Dermis blood vessel endothelial cell (primary cell): ENCODE measurements at places on chromosomes 12 and 14. TPM values are rescaled to one million over a fixed set of nuclear protein-coding genes. Genes with fewer than 3 reads are reported as not detected.

Gene CACNA1C
- 0.14 and 1.5 TPM in 2 replicates for total RNA-seq

Gene TAS2R13
- total RNA-seq: 0.84 and 1.0 TPM in 2 replicates

Gene TTC6
- total RNA-seq: not detected in 2 replicates

Gene KRT80
- total RNA-seq: 0.17 and 1.2 TPM in 2 replicates

Gene CDH24
- 7.5 and 16.3 TPM in 2 replicates for total RNA-seq

Gene DNAI7
- total RNA-seq: 0.28 TPM in 1 of 2 replicates, not detected in the other

Gene BLTP3B
- total RNA-seq: 16.2 and 18.1 TPM in 2 replicates

Gene EIF2S3B
- 1.0 and 1.2 TPM in 2 replicates for total RNA-seq

Gene A2M
- 14.0 and 180 TPM in 2 replicates for total RNA-seq

Gene DDX11
- 19.7 and 27.8 TPM in 2 replicates for total RNA-seq

Gene C12orf56
- under 0.01 and 0.05 TPM in 2 replicates for total RNA-seq

DNA sequence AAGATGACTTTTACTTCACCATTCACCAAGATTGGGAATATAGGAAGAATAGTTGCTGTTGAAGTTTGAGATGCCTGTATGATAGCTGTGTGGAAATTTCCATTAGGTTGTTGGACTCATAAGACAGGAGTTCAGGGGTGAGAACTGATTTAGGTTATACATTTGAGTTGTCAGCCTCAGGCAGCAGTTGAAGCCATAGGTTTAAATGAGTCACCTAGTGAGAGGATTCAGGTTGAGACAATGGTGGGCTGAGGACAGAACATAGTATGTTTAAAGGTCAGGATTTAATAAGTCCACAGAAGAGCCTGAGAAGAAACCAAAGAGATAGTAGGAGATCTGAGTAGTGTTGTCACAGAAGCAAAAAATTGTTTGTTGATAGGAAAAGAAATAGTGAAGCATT lies 63.6 kb upstream of the MON2 start:
- DNase-seq: no peak

GRCh38 chr12:5026342-5026938 lies 17.2 kb upstream of the KCNA5 start:
- DNase-seq: no peak

DNA sequence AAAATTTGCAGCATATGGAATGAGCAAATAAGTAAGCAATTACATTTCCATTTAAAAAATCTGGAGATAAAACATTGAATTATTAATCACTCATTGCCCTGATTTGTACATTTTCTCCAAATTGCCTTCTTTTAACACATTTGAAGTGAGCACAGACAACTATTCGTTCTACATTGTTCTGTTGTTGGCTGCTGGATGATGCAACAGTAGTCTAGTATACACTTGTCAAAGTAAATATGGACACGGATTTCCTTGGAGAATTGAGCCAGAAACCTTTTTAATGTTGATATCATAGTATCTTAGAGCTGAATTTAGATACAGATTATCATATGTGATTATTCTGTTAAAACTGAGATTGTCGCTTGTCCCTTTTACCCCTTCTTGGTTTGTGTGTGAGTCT lies 188.2 kb downstream of the FUT8 start:
- DNase-seq: no peak

GRCh38 chr12:106301241-106301610 lies 1.3 kb upstream of the TCP11L2 start:
- DNase-seq: peak; percentile 19

DNA sequence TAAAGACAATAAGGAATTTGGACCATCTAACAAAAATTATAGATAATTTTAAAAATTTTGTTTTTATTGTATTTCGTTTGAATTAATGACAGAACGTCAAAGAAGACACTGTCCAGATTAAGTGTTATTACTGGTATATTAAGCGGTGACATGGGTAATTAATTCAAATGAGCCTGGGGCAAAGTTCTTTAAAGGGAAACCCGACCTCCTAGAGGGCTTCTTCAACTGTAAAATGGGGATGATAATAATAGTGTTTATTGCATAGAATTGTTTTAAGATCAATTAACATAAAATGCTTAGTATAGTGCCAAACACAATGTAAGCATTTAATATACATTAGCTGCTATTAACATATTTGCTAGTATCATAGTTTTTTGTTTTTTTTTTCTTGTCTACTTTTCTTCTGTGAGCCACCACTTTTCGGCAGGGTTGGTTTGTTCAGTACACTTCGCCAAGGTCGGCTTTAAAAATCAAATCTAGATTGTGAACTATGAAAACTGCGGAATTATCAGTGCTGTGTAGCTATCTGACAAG lies 514 bp upstream of the LARP4 start:
- no peak for DNase-seq

- no peak for DNase-seq
Measured at GRCh38 chr14:80933282-80933681, 8.3 kb downstream of the CEP128 start.

GRCh38 chr12:77072833-77073495 lies 7.6 kb upstream of the E2F7 start:
- no peak for DNase-seq

- DNase-seq: peak; percentile 45
Measured at GRCh38 chr12:1592444-1593173, 1.8 kb downstream of the FBXL14 start.

GRCh38 chr14:94355191-94355794 lies 32.2 kb upstream of the SERPINA6 start:
- DNase-seq: no peak

- DNase-seq: no peak
Measured at GRCh38 chr14:73660511-73660910, 15.7 kb downstream of the DNAL1 start.

- DNase-seq: peak; percentile 35
Measured at GRCh38 chr12:66036317-66036716, 94.2 kb downstream of the LLPH start.

- DNase-seq: no peak
Measured at GRCh38 chr12:65640489-65640901, 183.8 kb upstream of the HMGA2 start.

DNA sequence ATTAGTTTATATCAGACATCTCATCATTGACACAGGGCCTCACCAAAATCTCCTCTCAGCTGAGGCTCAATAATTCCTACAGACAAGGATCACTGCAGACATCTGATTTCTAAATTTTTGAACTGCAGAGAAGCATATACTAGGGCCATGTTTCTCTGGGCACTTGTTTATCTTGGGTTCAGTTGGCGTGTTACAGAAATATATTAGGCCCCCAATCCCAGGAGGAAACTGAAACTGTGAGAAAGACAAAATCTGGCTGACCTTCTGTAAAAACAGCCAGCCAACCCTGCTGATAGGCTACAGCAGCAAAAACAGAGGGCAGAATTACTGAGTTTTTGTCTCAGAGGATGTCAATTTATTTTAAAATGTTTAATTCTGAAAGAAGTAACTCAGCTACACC lies 634.6 kb downstream of the ETNK1 start:
- DNase-seq: no peak

GRCh38 chr14:77076113-77076631 lies 21.9 kb upstream of the CIPC start:
- peak; percentile 80 for DNase-seq

GRCh38 chr14:90263748-90264449 lies 7.5 kb downstream of the PSMC1 start:
- no peak for DNase-seq

- DNase-seq: peak; percentile 18
Measured at GRCh38 chr12:13171921-13172859, 24.3 kb upstream of the EMP1 start.

GRCh38 chr14:56817396-56817921 lies 7.2 kb upstream of the OTX2 start:
- DNase-seq: no peak

GRCh38 chr12:127078577-127079350 lies 1188.2 kb upstream of the TMEM132C start:
- peak; percentile 38 for DNase-seq

- no peak for DNase-seq
Measured at GRCh38 chr12:3263939-3264922, 187.1 kb downstream of the TSPAN9 start.

DNA sequence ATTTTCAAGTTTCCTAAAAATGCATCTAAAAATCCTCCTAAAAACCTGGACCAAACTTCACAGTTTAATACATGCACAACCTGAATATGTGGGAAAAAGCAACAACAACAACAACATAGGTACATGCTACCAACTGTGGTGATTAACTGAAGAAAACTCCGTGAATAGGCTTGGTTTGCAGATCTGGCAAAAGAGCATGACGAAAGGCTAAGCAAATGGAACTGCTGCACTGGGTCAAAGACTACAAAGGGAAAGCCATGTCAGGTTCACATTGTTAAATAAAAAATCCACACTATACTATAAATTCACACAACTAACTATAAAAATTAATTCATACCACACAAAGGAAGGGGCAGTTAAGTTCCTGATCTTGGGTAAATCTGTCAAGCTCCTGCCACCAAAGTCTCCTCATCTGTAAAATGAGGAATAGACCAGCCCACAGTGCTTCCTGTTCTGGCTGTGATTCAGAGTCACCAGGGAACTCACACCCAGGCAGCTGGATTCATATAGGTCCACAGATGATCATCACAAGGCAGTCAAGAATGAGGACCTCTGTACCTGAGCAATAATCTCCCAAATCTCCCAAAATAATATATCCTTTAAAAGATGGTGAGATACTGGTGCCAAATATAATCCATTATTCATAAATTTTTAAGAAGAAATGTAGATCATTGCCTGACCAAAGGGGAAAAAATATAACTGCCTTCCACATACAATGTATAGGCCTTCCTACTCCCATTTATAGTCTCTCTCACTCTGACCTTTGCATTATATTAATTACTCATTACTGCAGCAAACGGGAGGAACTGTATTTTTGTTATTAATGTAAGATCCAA lies 7.0 kb downstream of the CORO1C start:
- DNase-seq: peak; percentile 64

GRCh38 chr14:50928002-50928635 lies 16.2 kb downstream of the PYGL start:
- DNase-seq: no peak

GRCh38 chr14:105952826-105953225 lies 426.4 kb downstream of the TMEM121 start:
- no peak for DNase-seq

DNA sequence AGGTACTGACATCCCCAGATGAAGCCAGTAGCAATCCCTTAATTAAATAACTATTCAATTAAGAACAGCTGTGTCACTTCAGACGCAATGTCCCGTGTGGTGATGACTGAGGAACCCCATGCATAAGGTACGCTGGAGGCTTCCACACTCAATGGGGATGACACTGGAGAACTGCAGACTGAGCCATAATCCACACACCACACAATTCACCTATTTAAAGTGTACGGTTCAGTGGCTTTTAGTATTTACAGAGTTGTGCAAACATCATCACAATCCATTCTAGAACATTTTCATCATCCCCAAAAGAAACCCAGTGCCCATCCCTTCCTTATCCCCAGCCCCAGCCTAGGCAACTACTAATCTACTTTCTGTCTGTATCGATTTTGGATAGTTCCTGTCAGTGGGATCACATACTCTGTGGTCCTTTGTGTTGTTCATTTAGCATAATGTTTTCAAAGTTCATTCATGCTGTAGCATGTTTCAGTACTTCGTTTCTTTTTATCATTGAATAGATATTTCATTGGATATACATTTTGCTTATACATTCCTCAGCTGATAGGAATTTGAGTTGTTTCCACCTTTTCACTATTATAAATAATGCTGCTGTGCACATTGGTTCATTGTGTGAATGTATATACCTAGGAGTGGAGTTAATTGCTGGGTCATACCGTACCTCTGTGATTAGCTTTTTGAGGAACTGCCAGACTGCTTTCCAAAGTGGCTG lies 61.1 kb downstream of the NINJ2 start:
- DNase-seq: no peak

DNA sequence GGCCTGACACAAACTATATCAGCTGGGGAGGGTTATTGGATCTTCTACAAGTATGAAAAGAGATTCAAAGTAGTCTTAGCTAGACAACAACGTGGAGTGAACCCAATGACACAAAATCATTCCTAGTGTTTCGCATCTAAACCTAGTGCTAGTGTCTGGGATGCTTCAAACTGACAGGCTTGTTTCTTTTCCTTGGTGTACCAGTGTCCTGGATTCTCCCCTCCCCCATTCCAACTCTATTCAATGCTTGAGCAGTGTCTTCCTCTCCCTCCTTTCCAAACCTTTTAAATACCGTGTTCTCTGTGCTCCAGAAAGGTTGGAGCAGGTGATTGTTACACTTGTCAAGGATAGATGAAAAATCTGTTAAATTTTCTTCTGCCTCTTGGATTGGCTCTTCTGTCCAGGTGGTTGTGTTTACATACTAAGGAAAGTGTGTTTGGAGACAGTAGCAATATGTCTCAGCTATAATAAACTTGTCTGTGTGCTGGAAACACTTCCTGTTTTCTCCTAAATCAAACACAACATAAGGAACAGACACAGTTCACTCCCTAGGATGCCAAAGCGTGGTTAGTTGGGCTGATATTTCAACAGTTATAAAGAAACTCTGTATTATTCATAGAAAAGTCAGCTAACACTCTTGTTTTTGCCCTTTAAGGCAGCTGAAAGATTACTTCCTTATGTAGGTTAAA lies 14.4 kb upstream of the GUCY2C start:
- DNase-seq: no peak

DNA sequence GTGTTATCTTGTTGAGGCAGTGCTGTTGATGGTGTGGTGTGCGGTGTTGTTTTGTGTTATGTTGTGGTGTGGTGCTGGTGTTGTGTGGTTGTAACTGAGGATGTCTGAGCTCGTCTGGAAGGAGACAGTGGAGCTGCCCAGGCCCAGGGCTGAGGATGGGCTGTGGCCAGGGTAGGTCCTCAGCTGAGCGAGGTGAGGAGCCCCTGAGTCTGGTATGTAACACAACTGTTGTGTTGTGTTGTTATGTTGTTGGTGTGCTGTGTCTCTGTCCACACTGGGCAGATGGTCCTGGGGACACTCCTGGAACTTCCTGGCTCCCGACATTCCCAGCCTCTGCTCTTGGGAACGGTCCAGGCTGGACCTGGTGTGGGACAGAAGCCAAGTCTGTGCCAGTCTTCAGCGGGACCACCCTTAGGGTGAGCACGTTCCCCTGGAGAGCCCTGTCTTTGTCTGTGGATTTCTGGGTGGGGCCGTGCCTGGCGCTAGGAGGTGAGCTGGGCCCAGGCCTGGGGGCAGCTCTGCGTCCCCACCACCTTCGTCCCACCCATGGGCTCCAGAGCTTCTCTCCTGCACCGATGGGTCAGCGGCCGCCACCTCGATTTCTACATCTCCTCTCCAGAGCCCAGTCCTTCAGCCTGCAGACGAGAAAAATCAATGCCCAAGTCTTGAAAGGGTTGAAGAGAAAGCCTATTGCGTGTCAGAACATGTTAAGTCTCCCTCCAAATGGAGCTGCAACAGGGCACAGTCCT lies 27.4 kb upstream of the SFSWAP start:
- no peak for DNase-seq

- DNase-seq: no peak
Measured at GRCh38 chr14:89575386-89576061, 158.5 kb upstream of the FOXN3 start.

DNA sequence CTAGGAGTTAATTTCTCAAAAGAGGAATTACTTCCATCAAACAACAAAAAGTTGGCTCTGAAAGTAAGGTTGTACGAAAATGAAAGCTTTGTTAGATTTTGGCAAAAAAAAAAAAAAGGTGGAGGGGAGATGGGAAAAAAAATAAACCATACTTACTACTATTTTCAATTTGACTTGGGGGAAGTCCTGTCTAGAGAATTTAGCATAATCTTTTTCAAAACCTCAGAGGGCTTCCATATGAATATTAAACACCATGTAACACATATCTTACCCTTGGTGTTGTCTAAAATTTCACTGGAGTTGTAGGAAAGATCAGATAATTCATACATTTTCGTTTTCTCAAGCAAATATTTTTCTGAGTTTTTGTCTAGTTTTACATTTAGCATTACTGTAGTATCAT lies 17.5 kb downstream of the GRIP1 start:
- no peak for DNase-seq
